ENCODE measurements at places on chromosomes 1 and 21.

GRCh38 chr1:169120066-169120465, 13.6 kb downstream of the ATP1B1 start:
- no peak for DNase-seq

GRCh38 chr1:14780271-14780670, 181.8 kb downstream of the KAZN start:
- DNase-seq = peak; percentile 8

GRCh38 chr1:48219803-48220202, 2.7 kb upstream of the SLC5A9 start:
- no peak for DNase-seq

GRCh38 chr1:111742938-111743549, 3.8 kb upstream of the INKA2 start:
- no peak for DNase-seq

GRCh38 chr1:176211396-176212165, 4.5 kb upstream of the COP1 start:
- DNase-seq = no peak

- no peak for DNase-seq
Observed at GRCh38 chr1:153563991-153564390, 1.7 kb downstream of the S100A2 start.

GRCh38 chr1:224639426-224639975, 23.4 kb downstream of the CNIH3 start:
- DNase-seq = no peak

GRCh38 chr1:21955501-21956281, 18.6 kb upstream of the HSPG2 start:
- DNase-seq = no peak

DNA sequence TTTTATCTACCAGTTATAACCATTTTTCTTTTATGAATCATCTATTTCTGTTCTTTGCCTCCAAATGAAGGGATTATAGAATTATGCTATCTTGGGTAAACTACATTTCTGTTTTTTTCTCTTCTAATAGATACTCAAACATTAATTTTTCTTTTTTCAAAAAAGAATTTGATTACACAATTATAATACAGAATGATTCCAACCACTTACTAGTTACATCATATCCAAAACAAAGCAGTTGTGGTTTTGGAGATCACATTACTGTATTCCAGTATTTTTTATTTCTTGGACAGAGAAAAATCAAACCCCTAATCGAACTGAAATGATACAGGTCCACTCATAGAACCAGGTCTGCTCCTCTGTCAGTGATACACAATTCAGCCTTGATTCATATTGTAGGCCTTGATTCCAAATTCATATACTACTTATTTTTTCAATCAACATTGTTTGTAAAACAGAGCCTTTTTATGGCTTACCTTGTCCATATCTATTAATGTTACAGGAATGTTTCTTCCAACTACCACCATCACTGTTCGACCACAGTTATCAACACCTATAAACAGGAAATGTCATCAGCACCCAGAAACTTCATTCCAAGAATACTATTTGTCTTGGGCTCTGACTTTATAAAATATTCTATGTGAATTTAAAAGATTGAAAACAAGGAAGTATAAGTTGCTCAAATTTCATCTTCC, 43.2 kb downstream of the GDAP2 start:
- DNase-seq = peak; percentile 21

- DNase-seq = no peak
Observed at GRCh38 chr1:10773851-10774614, 22.4 kb downstream of the CASZ1 start.

GRCh38 chr1:92901126-92901525, 60.1 kb downstream of the DIPK1A start:
- no peak for DNase-seq

- no peak for DNase-seq
Observed at GRCh38 chr1:178337091-178337706, 159.6 kb downstream of the CLEC20A start.

- DNase-seq = no peak
Observed at GRCh38 chr1:174491606-174492005, 43.8 kb downstream of the GPR52 start.

DNA sequence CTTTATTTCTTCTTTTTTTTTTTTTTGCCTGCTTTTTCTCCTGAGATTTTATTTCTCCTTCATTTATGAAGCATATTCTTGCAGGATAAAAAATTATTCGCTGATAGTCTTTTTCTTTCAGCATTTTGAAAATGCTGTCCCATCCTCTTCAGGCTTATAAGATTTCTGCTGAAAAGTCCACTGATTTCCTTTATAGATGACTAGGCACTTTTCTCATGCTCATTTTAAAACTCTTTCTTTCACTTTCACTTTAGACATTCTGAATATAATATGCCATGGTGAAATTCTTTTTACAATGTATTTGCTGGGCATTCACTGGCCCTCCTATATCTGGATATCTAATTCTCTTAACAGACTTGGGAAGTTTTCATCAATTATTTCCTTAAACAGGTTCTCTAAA, 25.5 kb upstream of the GTF2B start:
- no peak for DNase-seq

GRCh38 chr1:205528887-205529825, 24.7 kb downstream of the CDK18 start:
- no peak for DNase-seq

DNA sequence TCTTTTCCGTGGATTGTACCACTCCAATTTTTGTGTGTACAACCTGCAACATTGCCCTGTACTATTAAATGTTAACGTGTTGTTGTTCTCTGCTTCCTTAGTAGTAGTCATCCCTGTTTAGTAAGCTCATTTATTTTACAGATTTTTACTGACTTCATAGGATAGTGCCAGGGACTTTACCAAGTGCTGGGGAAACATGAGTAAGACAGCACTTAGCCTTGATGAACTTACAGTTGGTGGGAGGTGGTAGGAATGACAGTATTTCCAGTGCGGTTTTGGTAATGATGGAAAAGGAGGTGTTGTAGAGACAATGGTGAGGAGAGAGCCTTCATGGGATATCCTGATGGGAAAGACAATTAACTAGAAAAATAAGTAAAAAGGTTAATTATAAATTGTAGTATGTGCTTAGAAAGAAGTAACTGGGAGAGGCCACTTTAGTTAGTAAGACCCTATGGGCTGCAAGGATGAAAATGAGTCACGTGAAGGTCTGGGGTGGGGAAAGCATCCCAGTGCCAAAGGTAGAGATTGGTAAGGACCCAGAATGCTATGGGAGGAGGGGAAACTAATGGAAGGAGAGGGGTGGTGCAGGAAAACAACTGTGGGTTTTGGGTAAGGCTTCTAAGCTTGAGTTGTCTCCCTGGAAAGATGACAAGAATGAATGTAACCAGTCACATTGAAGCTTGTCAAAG, 1.7 kb downstream of the RLF start:
- no peak for DNase-seq

- no peak for DNase-seq
Observed at GRCh38 chr1:3706651-3707297, 45.5 kb upstream of the CCDC27 start.

GRCh38 chr1:185704181-185704580, 30.0 kb upstream of the HMCN1 start:
- no peak for DNase-seq

- DNase-seq = no peak
Observed at GRCh38 chr1:203491664-203492063, 2.3 kb upstream of the OPTC start.

DNA sequence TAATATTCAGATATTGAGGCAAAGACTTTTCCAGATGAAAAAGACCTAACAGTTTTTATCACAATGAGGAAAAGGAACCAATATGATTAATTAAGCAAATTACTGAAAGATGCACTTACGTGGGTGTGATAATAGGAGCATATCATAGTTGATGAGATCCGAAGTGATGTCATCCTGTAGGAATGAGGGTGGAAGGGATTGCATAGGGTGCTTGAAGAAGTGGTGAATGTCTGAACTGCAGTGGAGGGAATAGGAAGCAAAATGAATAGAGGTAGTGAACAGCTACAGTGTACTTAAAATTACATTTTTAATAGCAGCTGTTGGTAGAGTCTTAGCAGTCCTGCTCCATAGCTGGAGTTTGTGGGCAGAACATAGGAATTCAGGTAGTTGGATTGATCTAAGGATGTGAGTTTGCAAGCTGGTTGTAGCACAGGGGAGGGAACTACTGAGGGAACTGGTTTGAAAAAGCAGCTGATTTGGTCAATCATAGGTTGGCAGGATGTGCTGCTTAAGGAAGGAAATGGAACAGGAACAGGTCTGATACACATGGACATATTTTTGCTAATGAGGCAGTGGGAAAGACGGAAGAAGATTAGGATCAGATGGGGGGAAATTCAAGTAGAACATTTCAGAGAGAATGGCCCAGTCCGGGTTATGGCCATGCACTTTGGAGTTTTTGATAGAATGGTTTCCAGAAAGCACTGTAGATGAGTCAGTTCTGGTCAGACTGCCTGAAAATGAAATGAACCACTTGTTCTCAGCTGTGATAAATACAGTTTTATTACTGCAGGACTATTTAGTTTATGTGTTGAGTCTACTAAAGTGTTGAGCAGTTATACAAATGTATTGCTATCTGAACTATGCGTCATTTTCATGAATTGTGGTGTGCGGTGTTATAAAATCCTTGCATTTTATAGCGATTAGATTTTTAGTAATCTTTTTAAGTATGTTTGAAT, 155.8 kb downstream of the RYR2 start:
- DNase-seq = no peak

DNA sequence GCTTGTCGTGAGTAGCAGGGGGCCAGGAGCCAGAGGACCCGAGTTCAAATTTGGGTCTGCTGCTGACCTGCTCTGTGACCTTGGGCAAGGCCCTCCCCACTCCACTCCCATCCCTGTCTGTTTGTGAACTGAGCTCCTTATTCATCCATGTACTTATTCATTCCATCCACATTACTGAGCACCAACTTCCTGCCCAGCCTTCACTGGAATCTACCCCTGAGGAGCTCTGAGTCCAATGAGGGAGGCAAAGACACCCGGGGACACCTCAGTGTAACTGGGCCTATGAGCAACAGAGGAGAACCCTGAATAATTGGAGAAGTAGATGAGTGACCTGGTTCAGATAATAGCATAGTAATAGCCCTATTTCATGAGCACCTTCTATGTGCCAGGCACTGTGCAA, 8.9 kb downstream of the BSND start:
- peak; percentile 39 for DNase-seq

DNA sequence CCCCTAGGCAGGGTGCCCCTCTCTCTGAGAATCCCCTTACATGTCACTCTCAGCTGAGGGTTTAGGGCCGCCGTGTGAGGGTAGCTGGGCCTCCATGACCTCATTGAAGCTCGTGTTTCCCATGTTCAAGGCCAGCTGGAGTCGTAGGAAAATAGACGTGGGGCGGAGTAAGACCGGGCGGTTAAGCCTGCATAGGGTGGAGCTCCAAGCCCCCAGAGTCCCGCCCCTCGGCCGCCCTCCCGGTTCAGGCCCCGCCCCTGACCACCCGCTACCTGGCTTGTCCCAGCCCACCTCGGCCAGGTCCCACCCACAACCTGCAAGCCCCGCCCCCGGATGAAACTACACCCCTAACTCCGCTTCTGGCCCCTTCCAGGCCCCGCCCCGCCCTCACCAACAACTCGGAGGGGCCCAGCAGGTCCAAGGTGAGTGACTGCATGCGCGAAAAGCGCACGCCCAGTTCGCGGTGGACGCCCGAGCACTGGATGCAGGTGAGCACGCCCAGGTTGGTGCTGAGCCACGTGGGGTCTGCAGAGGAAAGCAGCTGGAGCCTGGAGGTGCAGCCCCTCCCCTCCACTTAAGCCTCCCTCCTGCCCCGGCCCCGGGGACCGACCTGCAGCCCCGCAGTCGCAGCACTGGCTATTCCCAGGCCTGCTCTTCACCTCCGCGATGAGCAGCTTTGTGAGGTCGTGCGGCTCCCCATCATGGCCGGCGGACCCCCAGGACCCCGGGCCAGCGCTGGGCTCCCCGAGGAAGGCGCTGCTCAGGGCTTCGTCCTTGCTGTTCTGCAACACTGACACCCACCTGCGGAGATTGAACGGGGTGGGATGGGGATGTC, 12.2 kb upstream of the TCEA3 start:
- no peak for DNase-seq

DNA sequence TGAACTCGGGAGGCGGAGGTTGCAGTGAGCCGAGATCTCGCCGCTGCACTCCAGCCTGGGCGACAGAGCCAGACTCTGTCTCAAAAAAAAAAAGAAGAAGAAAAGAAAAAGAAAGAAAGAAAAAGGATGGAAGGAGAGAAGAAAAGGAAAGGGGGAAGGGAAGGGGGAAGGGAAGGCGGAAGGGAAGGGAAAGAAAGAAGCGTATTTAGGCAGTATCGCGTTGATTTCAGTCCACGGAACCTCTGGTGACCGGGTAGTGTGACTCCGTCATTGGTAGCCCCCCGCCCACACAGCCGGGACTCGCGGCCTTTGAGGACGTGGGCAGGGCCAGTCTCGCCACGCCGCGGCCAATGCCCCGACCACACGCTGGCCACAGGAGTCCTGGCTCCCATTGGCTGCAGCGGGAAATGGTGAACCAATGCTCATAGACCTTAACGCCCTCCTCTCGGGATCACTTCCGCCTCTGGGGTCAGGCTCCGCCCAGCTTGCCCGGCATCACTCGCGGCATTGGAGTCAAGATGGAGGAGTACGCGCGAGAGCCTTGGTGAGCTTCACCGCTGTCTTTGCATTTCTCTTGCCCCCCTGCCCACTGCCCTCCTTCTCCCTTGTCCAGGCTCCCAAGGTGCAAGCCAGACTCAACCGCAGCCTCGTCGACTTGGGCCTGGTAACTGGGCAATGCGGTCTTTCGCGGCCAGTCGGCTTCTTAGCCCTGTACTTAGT, at the start of gene TIMM17A:
TSS of gene TIMM17A (plus strand) at position 495 of the 720 bp plus-strand sequence. CDS start at position 519, 24 bp downstream.
- peak; percentile 92 for DNase-seq

DNA sequence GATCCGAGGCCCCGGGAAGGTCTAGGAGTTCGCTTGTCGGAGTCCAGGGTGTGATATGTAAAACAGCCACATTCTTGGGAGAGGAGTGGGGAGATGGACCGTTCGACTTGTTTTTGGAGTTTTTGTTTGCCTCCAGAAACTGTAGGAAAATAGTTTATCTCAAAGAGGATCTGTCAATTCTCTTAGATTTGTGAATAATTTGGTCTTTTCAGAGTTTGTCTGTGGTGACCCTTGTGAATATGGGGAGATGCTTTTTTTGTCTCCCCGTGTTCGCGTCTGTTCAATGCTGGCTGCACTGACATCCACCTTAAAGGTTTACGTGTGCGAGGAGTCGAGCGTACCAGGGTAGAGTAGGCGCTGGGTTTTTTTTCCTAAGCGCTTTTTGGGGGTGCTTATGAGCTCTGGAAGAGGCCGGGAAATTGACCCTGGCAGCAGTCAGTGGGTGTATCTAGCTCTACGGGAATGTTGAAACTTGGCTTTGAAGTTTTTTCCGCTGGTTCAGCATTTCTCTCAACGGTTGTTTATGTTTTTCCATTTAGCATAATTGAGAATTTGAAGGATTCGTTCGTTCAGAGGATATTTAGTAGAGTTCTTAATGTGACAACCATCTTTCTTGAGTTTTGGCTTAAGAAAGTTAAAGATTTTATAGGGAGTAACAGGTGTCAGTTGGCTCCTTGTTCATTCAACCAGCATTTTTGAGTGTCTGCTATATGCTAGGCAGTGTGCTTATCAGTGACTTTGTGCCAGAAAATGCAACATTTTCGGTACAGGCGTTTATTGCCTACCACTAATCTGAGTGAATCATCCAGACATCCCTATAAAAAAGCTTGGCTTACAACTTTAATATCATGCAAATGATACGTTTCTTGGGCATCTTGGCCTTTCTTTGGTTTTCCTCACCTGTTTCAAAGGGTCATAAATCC, 1.2 kb downstream of the SZRD1 start:
- peak; percentile 61 for DNase-seq

- DNase-seq = no peak
Observed at GRCh38 chr21:35482933-35483662, 434.0 kb upstream of the RUNX1 start.

GRCh38 chr1:170657275-170657853, 6.6 kb upstream of the PRRX1 start:
- no peak for DNase-seq

- DNase-seq = no peak
Observed at GRCh38 chr1:41880950-41881885, 37.5 kb downstream of the HIVEP3 start.
